ENCODE measurements at places on chromosomes 13 and 19.
A peak's percentile ranks its signal among the peaks of the same experiment; 100 is the strongest.

DNA sequence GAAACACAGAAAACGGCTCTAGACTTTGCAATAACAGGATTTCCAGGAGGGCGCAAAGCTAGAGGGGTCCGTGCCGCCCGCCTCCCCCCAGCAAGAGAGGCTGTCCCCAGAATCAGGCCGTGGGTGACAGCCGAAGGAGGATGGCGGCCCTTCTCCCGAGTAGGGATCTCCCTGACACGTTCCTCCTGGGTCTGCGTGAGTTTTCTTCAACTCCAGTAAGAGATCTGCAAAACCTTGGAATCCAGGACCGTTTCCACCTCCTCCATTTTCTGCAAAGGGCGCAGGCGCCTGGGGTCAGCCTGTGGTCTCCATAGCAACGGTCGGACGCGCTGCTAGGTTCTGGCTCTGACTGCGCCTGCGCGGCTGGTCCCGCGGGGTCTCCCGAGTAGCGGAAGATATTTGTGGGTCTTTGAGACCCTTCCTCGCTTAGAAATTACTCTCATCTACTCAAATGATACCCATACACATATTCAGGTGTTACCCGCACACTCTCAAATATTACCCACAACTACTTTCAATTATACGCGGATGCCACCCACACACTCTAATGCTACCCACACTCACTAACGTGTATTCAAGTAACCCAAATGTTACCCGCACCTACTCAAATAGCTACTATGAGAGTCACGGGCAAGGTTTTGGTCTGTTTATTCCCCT is 2.1 kb downstream of the PNMA8C start:
- peak; percentile 82 for DNase-seq

- DNase-seq, result peak; percentile 50
Measured at GRCh38 chr19:799076-799881, 2.0 kb downstream of the PTBP1 start.

- DNase-seq, result no peak
Measured at GRCh38 chr19:4597975-4598671, 38.6 kb upstream of the SEMA6B start.

GRCh38 chr13:28658539-28658795 is 463 bp upstream of the POMP start:
- no peak for DNase-seq

GRCh38 chr13:109870696-109871370 is 84.5 kb upstream of the IRS2 start:
- no peak for DNase-seq

DNA sequence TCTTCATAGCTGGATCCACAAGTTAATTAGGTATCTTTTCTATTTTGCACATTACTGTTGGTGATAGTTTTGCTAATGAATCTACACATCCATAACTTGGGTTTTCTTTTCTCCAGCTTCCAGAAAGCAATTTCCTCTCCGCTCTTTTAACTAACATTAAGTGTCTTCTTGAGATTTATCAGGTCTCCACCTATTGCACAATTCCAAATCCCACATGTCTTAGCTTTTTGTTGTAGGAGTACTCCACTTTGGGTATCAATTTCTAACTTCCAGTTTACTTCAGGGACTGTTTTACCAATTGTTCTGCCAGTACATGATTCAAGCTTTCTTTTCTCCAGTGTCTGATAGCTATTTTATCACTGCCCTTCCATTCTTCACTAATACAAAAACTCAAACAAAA is 129.6 kb downstream of the OLFM4 start:
- DNase-seq, result no peak

DNA sequence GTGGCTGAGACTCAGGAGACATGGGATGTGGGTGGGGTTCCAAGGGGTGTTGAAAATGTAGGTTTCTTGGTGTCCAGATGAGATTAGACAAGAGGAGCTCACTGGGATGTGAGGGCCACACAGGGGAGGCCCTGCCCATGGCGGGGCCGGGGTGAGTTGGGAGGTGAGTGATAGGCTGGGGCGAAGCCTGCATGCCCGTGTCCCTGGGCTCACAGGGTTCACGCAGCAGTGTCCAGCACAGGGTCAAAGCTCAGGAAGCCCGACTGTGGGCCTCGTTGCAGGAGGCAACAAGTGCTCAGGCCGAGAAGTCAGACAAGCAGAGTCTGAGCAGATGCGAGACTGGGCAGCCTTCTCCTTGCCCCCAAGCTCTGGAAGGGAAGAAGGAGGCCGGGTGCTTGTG is 27.2 kb downstream of the CCDC8 start:
- DNase-seq, result no peak

- DNase-seq, result no peak
Measured at GRCh38 chr19:7742991-7743390, 4.3 kb downstream of the CD209 start.

GRCh38 chr13:42189061-42189460 is 82.9 kb upstream of the AKAP11 start:
- DNase-seq, result no peak

- DNase-seq, result no peak
Measured at GRCh38 chr13:112056739-112057438, 10.1 kb upstream of the SOX1 start.

DNA sequence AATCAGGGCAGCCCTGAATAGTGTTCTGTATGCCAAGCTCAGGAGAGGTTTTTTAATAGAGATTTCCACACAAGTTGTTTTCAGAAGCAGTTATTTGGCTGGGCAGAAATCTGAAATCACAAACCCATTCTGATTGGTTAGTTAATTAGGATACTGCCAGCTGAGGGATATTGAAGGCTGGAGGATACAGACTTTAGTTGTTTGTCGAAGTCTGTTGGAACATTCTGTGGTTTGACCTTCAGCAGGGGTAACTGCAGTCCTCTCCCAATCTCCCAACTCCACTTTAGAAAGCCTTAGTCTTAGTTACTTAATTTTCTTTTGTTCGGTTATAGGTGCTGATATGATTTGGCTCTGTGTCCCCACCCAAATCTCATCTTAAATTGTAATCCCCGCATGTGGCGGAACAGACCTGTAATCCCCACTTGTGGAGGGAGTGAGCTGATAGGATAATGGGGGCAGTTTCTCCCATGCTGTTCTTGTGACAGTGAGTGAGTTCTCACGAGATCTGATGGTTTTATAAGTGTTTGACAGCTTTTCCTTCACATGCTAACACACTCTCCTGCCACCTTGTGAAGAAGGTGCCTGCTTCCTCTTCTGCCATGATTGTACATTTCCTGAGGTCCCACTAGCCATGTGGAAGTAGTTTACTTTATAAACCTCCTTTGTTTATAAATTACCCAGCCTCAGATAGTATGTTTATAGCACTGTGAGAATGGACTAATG is 169.2 kb downstream of the GPC5 start:
- DNase-seq, result no peak

DNA sequence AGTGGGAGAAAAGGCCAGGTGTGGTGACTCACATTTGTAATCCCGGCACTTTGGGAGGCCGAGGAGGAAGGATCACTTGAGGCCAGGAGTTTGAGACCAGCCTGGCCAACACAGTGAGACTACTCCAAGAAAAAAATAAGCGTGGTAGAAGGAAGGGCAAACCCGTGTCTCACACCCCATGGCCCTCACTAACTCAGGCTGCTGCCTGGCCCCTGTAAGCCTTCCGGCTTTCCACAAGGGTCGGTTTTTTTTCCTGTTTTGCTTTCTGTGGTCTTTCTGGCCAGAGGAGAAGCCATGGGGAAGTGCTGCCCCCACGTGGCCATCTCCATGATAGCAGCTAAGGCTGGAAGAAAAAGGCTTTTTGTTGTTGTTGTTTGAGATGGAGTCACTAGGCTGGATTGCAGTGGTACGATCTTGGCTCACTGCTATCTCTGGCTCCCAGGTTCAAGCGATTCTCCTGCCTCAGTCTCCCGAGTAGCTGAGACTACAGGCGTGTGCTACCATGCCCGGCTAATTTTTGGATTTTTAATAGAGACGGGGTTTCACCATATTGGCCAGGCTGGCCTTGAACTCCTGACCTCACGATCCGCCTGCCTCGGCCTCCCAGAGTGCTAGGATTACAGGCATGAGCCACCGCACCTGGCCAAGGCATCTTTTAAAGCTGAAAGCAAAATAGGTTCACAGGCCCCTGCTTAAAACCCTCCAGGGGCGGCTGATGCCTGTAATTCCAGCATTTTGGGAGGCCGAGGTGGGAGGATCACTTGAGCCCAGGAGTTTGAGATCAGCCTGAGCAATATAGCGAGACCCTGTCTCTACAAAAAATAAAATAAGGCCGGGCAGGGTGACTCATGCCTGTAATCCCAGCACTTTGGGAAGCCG is 7.5 kb upstream of the ARHGEF18 start:
- peak; percentile 55 for DNase-seq

- no peak for DNase-seq
Measured at GRCh38 chr13:95182570-95183265, 118.5 kb downstream of the ABCC4 start.

GRCh38 chr19:2011169-2011568 is 4.3 kb downstream of the BTBD2 start:
- DNase-seq, result no peak
